ENCODE measurements at places on chromosomes 3 and 15.
A peak's percentile ranks its signal among the peaks of the same experiment; 100 is the strongest.

- peak; percentile 37 for DNase-seq
Measured at GRCh38 chr3:51974277-51974962, 444 bp upstream of the ABHD14A start.

DNA sequence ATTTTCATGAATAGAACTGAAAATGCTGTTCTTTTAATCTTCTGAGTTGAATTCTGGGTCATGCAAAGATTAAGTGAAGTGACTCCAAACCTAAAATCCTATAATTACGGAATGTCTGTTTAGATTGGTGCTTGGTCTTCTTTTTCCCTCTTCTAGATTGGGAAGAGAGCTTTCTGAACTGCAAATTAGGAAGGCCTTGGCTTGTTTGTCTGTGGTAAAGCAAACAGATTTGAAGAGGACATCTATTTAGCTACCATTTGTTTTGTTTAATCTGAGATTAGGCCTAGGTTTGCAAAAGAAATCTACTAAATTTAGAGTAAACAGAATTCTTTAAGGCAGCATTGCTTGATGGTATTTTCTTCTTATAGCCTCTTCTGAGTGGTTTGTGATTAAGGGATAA is 23.5 kb downstream of the PAQR9 start:
- DNase-seq: no peak

DNA sequence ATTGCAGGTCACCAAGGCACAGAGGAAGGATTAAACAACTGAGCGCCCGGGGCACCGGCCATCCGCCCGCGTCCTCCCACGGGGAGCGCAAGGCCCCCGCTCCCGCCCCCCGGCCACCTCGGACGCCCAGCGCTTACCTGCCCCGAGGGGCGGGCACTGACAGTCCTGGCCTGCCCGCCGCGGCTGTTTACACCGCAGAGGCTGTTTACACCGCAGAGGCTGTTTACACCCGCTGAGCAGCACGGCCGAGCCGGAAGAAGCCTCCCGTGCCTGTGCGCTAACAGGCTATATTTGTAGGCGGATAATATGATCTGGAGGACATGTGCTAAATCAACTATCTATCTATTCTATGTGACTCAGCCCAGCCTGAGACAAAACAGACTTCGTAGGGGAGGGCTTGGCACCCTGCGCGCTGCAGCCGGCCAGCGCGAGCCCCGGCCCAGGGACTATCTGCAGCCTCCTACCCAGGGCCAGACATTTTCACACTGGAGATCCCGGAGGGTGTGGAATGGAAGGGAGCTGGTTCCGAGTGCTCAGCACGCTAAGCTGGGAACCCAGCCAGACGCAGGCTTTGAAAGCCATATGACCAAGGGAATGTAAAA is at the start of gene LRRC2:
LRRC2 (minus strand) TSS at position 263 of the 602 bp plus-strand sequence. CDS start 14,711 bp downstream, outside the sequence.
- DNase-seq: peak; percentile 20

GRCh38 chr3:114887806-114888205 is 259.3 kb downstream of the ZBTB20 start:
- no peak for DNase-seq

- no peak for DNase-seq
Measured at GRCh38 chr3:190330936-190331734, 8.9 kb upstream of the CLDN1 start.

DNA sequence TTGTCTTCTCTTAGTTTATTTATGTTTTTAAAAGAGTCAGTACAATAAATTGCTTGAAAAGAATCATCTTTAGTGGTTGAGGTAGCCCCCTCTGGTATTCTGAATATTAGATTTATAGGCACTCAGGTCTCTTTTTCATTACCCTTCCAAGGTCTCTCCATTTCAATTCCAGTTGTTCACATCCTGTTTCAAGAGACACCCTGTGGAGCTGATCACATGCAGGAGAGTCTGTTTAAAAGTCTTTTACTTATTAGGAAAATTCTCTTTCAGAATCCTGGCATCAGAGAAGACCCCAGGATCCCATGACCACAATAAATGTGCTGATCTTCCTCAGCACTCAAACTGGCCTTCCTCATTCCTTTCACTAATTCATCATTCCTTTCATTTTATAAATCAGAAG is 195.7 kb downstream of the ZIC4 start:
- DNase-seq: no peak
